ENCODE measurements at places on chromosomes 2 and 18. TPM values are rescaled to one million over a fixed set of nuclear protein-coding genes. Genes with fewer than 3 reads are reported as not detected.

- no peak overlapping the region for H3K4me3 ChIP-seq
- H3K27me3 ChIP-seq, result no peaks in the 10 kb centered on the region
- no peak for DNase-seq
- H3K27ac ChIP-seq, result no peak overlapping the region
These were observed 49.9 kb downstream of the TMEM18 start for GRCh38 chr2:627340-627709.

GRCh38 chr18:22228976-22229375 is 59.6 kb downstream of the GATA6 start:
- H3K4me1 ChIP-seq, result no peaks in the 10 kb centered on the region
- no peak for DNase-seq
- H3K27me3 ChIP-seq, result no peaks in the 10 kb centered on the region
- H3K27ac ChIP-seq, result no peak overlapping the region
- H3K36me3 ChIP-seq, result no peaks in the 10 kb centered on the region
- no peak overlapping the region for H3K4me3 ChIP-seq

DNA sequence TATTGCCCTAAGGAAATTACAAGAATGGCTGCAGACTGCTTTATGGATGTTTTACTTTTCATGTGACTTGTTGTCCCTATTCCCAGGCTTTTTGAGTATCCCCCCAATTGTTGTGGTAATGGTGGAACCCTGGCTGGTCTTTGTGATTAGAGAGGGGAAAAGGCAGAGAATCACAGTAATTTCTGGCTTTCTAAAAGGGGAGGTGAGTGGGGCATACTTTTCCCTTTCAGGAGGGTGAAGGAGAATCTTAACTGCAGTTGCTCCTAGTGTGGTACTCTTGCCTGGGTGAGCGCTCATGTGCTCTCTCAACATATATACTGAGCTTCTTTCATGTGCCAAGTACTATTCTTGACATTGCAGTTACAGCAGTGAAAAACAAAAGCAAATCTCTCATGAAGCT is 69.3 kb downstream of the ASXL3 start:
- no peak overlapping the region for H3K27ac ChIP-seq
- H3K4me3 ChIP-seq, result no peak overlapping the region
- peaks cover 19% of the 10 kb centered on the region for H3K4me1 ChIP-seq
- DNase-seq, result no peak

- no peaks in the 10 kb centered on the region for H3K27me3 ChIP-seq
- no peak for DNase-seq
- H3K4me1 ChIP-seq, result no peaks in the 10 kb centered on the region
- H3K36me3 ChIP-seq, result no peaks in the 10 kb centered on the region
- no peak overlapping the region for H3K4me3 ChIP-seq
- no peak overlapping the region for H3K27ac ChIP-seq
These were observed 120.1 kb downstream of the CYP26B1 start for GRCh38 chr2:72027426-72028161.

- no peak overlapping the region for H3K27ac ChIP-seq
- no peaks in the 10 kb centered on the region for H3K4me1 ChIP-seq
- H3K36me3 ChIP-seq, result no peaks in the 10 kb centered on the region
- no peak for DNase-seq
- no peak overlapping the region for H3K4me3 ChIP-seq
These were observed 2.2 kb downstream of the ABI2 start for GRCh38 chr2:203330434-203330833.

DNA sequence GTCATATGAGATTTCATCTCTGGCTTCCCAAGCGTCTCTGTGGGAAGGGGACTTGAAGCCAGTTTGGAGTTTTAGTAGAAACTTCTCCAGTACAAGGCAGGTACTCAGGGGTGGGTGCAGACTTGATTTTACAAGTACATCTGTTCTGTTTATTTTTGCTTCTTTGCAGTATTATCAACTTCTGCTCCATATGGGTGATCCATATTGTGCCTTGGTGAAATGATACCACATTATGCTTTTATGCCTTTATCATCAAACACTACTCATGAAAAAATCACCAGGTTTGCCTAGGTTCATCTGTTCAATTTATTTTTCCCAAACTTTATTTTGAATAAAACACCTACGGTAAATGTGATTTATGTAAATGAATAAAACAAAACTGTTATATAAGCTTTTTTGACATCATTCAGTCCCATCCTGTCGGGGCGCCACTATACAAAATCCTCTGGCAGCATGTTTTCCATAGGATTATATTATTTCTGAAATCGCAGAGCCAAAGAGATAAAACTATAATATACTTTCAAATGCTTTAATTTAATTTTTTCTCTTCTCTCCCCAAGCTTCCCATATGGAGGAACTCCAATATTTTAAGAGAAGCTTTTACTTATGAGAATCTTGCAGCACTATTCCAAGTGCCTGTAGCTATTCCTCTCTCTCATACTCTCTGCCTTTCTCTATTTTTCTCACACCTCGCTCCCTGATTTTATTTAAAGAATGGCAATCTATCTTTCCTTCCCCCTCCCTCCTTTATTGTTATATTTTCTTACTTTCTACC is 490.9 kb downstream of the RNF144A start:
- no peak overlapping the region for H3K4me3 ChIP-seq
- H3K36me3 ChIP-seq, result no peaks in the 10 kb centered on the region
- H3K27ac ChIP-seq, result no peak overlapping the region
- DNase-seq, result no peak
- H3K27me3 ChIP-seq, result no peaks in the 10 kb centered on the region
- H3K4me1 ChIP-seq, result peaks cover 17% of the 10 kb centered on the region

GRCh38 chr2:72605836-72606442 is 219.9 kb downstream of the EXOC6B start:
- H3K4me1 ChIP-seq, result no peaks in the 10 kb centered on the region
- peak; percentile 31 for DNase-seq
- no peaks in the 10 kb centered on the region for H3K27me3 ChIP-seq
- H3K4me3 ChIP-seq, result no peak overlapping the region
- H3K36me3 ChIP-seq, result no peaks in the 10 kb centered on the region

GRCh38 chr2:44166096-44166495 is 2.6 kb upstream of the PPM1B start:
- H3K36me3 ChIP-seq, result no peaks in the 10 kb centered on the region
- no peaks in the 10 kb centered on the region for H3K27me3 ChIP-seq
- H3K4me1 ChIP-seq, result peaks cover 15% of the 10 kb centered on the region

GRCh38 chr2:55438391-55439100 is 18.9 kb upstream of the CCDC88A start:
- no peak overlapping the region for H3K27ac ChIP-seq
- H3K27me3 ChIP-seq, result no peaks in the 10 kb centered on the region
- DNase-seq, result no peak

DNA sequence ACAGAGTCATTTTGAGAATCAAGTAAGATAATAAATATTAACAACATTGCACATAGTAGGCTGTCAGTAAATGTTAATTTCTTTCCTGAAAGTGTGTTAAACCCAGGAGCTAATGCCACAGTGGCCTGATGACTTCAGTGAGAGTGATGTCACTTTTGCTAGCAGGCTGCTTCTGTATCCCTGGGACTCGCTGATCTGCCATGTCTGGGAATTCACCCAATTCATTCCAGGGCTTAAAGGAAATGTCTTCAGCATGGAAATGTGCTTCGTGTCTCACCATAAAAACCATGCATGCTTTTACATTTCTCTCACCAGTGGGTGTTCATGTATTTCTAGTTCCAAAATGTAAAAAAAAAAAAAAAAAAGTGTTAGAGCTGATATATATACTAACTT is 56.8 kb upstream of the MAPRE3 start:
- H3K36me3 ChIP-seq, result no peaks in the 10 kb centered on the region
- no peak overlapping the region for H3K4me3 ChIP-seq
- peak; percentile 60 for DNase-seq
- H3K27me3 ChIP-seq, result no peaks in the 10 kb centered on the region
- peaks cover 4% of the 10 kb centered on the region for H3K4me1 ChIP-seq

- no peaks in the 10 kb centered on the region for H3K4me1 ChIP-seq
- DNase-seq, result no peak
- peaks cover 2% of the 10 kb centered on the region for H3K36me3 ChIP-seq
- no peak overlapping the region for H3K27ac ChIP-seq
- no peaks in the 10 kb centered on the region for H3K27me3 ChIP-seq
These were observed 125.5 kb upstream of the EPC2 start for GRCh38 chr2:148519013-148519412.

GRCh38 chr2:38572167-38572566 is 30.6 kb downstream of the HNRNPLL start:
- H3K27ac ChIP-seq, result no peak overlapping the region
- H3K4me1 ChIP-seq, result no peaks in the 10 kb centered on the region
- no peak overlapping the region for H3K4me3 ChIP-seq
- peaks cover 5% of the 10 kb centered on the region for H3K36me3 ChIP-seq
- DNase-seq, result no peak

DNA sequence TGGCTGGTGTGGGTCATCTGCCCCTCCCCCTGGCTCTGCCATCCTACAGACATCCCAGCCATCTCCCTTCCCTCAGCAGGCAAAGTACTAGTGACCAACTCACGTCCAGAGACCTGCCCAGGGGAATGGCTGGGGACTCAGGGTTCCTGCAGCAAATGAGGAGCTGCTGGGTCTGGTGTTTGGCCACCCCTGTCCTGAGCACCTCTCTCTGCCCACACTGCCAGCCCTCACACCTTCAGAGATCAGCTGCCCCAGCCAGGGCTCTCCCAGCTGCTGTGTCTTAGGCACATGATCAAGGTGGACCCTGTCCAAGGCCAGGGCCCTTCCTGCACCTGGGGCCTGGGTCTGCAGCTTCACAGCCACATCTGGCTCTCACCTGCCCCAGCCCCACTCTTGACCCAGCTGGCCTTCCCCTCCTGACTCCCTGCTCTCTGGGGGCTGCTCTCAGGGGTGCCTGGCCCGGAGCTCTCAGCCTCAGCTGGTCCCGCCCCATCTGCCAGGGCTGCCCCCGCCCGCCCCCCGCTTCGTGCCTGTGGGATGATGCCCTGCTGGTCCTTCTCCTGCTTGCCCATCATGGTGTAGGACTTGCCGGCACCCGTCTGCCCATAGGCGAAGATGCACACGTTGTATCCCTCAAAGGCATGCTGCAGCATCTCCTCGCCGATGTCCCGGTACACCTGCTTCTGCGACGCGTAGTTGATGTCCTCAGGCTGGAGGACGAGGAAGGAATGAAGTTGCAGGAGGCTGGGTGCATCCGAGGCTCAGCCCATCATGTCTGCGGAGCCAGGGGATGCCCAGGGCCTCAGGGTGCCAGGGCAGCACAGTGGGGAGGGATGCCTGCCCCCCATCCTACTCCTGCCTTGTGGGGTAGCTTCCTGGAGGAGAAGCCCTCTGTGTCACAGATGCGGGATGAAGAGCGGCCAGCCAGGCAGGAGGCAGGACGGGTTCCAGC is 32.2 kb downstream of the KIF1A start:
- H3K4me3 ChIP-seq, result no peak overlapping the region
- H3K4me1 ChIP-seq, result peaks cover 6% of the 10 kb centered on the region
- H3K36me3 ChIP-seq, result no peaks in the 10 kb centered on the region
- no peak for DNase-seq
- no peaks in the 10 kb centered on the region for H3K27me3 ChIP-seq
- H3K27ac ChIP-seq, result no peak overlapping the region

GRCh38 chr2:28364610-28365009 is 28.0 kb upstream of the FOSL2 start:
- H3K4me1 ChIP-seq, result peaks cover 15% of the 10 kb centered on the region
- no peaks in the 10 kb centered on the region for H3K27me3 ChIP-seq
- no peaks in the 10 kb centered on the region for H3K36me3 ChIP-seq
- DNase-seq, result no peak

DNA sequence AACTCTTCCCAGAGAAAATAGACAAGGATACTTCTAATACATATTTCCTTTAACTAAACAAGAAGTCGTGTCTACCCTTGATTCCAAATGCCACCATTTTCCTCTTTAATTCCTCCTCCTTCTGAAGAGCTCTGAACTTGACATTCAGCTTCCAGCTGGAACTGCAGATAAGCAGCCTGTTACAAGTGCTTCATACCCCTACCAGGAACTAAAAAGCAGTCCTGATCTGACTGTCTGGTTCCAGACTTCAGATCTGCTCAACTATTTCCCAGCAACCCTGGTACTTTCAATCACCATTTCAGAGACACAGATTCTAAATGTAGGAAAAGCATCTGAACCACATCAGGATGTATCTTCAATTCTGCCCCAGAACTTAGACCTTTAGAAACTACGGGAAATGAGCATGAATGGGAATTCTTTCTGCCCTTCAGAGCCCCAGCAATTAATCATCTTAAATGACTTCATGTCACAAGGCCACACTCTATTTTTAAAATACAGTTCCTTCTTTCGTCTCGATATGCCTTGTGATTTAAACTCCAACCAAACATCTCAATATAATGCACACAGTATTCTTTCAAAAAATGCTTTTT is 159.5 kb downstream of the L3MBTL4 start:
- H3K4me1 ChIP-seq, result peaks cover 4% of the 10 kb centered on the region
- H3K27ac ChIP-seq, result peak overlapping the region; percentile 80
- H3K27me3 ChIP-seq, result no peaks in the 10 kb centered on the region
- DNase-seq, result peak; percentile 31
- no peaks in the 10 kb centered on the region for H3K36me3 ChIP-seq

GRCh38 chr18:57437402-57437765 is 2.2 kb downstream of the ONECUT2 start:
- H3K4me3 ChIP-seq, result no peak overlapping the region
- H3K27ac ChIP-seq, result no peak overlapping the region
- no peaks in the 10 kb centered on the region for H3K36me3 ChIP-seq
- DNase-seq, result no peak

DNA sequence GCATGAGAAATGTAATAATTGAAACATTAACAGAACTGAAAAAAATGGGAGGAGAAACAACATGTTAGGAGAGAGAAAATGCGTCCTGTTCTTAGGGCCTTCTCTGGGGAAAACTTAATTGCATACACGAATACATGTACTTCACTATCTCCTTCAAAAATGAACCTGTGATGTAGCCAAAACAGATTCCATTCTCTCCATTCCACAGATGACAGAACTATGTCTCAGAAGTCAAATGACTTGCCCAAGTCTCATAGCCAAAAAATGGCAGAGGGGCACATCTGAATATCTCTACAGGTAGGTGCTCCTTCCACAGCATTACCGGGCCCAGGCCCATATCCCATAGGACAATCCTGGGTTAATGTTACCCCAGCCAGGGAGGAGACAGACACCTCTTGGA is 3.9 kb upstream of the DCTN1 start:
- peaks cover 5% of the 10 kb centered on the region for H3K36me3 ChIP-seq
- no peaks in the 10 kb centered on the region for H3K27me3 ChIP-seq
- no peak overlapping the region for H3K27ac ChIP-seq
- H3K4me1 ChIP-seq, result peaks cover 46% of the 10 kb centered on the region
- DNase-seq, result no peak

GRCh38 chr18:62744076-62744968 is 29.0 kb downstream of the PHLPP1 start:
- H3K36me3 ChIP-seq, result no peaks in the 10 kb centered on the region
- H3K4me3 ChIP-seq, result no peak overlapping the region
- no peaks in the 10 kb centered on the region for H3K27me3 ChIP-seq
- H3K4me1 ChIP-seq, result no peaks in the 10 kb centered on the region
- no peak overlapping the region for H3K27ac ChIP-seq

The NFATC1 gene
- 25.5 TPM for total RNA-seq

The MLPH gene
- total RNA-seq, result 154 TPM

The SKA1 gene
- total RNA-seq, result 1.3 TPM

The TRIM43 gene
- not detected for total RNA-seq

The LRATD1 gene
- total RNA-seq, result 11.0 TPM

The ATP6V1B1 gene
- total RNA-seq, result 5.9 TPM

The KCNIP3 gene
- total RNA-seq, result 2.4 TPM

The PSMA8 gene
- total RNA-seq, result not detected
